ENCODE measurements at places on chromosomes 1 and 21.
A peak's percentile ranks its signal among the peaks of the same experiment; 100 is the strongest.

GRCh38 chr1:180415236-180415848 lies 87.0 kb downstream of the ACBD6 start:
- DNase-seq: no peak

GRCh38 chr1:54904476-54905048 lies 17.6 kb upstream of the DHCR24 start:
- DNase-seq: no peak

GRCh38 chr1:67987046-67987799 lies 63.2 kb downstream of the DIRAS3 start:
- DNase-seq: peak; percentile 2

GRCh38 chr1:226960944-226961765 lies 21.1 kb downstream of the COQ8A start:
- DNase-seq: no peak

GRCh38 chr1:71882226-71882625 lies 400.1 kb downstream of the NEGR1 start:
- DNase-seq: peak; percentile 69

GRCh38 chr1:152546704-152547103 lies 19.9 kb downstream of the LCE3E start:
- DNase-seq: peak; percentile 5

- no peak for DNase-seq
Measured at GRCh38 chr1:88063605-88064004, 620.5 kb upstream of the PKN2 start.

GRCh38 chr1:116075990-116076389 lies 35.2 kb upstream of the MAB21L3 start:
- DNase-seq: no peak

DNA sequence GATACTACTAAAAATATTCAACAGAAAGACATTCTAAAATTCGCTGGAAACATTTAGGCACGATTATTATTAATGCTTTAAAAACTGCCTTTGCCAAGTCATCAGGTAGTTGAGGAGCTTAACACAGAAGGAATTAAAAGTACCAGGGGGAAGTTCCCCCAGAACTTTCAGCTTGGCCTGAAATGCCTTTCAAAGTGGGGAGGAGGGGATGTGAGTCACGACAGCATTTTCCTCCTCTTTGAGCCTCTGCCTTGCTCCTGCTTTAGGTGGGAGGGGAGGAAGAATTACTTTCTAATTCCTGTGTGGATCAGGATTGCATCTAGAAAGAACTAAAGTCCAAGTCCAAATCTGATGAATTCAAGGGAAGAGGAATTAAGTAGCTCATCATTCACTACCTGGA lies 183.7 kb downstream of the CLIC6 start:
- no peak for DNase-seq

GRCh38 chr1:41648844-41649243 lies 164.4 kb upstream of the EDN2 start:
- no peak for DNase-seq

- no peak for DNase-seq
Measured at GRCh38 chr1:26317146-26317545, 612 bp upstream of the CD52 start.

DNA sequence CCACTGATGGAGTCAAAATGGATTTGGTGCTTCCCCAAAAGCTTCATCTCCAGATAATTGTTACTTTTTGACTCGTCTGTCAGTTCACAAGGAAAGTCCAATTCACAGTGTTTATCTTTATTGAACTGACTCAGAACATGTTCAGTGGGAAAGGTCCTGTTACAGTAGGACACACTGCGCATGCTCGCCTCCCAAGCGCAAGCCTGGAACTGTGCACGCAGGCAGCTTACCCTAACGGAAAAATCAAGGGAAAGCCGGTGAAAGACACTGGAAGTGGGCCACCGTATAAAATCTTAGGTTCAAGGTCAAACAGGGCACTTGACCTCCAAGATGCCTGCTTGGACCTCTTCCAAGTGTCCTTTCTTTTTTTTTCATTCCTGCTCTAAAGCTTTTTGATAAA lies 174.6 kb downstream of the USP25 start:
- no peak for DNase-seq

DNA sequence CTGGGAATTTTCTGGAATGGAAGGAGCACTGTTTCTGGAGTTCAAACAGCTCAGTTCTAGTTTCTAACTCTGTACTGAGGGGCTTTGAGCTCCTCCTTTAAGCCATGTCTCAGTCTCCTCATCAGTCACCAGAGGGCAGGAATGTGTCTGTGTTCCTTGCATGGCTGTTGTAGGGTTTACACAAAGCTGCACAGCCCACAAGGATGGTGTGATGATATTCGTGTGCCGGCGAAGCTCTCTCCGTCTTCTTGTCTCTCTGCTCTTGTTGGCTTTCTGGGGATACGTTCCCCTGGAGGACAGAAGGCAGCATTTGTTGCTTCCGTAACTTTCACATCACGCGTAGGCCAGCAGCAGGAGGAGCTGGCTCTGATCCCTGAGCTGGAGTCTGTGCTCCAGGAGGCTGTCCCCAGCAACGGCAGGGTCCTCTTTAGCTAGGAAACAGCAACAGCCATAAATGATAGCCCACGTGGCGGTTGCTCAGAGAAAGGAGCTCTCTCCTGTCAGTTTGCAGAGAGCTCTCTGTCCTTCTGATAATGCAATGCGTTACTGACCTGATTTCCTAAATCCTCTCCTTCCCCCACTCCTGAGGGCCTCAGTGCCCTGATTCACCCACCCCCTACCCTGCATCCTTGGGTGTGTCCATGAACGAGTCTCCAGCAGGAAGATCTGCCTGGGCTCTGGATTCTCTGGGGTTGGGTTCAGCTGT lies 189.2 kb upstream of the VAMP3 start:
- DNase-seq: no peak

DNA sequence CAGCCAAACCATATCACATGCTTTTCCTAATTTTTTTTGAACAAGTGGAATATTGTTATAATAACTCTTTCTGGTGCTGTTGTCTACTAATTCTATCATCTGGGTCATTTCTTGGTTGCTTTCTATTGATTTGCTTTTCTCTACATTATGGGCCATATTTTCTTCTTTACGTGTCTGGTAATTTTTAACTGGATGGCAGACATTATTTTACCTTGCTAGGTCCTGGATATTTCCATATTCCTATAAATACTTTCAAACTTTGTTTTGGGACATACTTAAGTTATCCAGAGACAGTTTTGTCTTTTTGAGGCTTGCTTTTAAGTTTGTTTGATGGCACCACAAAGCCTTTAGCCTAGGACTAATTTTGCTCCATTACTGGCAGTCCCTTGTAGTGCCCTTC lies 11.3 kb downstream of the HS2ST1 start:
- no peak for DNase-seq

DNA sequence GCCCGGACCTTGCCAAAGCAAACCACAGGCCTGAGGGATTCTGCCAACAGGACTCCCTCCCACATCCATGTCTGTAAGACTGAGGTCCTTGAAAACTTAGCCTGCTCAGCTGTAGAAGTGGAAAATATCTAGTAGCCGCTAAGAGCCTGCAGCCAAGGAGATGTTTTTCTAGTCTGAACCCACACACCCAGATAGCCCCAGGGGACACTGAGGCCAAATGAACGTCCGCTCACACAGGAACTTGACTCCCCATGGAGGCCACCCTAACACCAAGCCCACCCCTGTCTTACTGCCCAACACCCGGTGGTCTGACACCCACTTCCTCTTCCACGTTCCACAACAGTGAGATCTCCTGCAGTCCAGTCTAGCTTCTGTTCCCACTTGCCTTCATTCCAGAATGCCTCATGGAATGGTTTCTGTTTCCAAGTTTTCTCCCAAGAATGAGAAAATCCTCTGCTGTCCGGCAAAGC lies 174.8 kb downstream of the PLPP3 start:
- no peak for DNase-seq

- peak; percentile 64 for DNase-seq
Measured at GRCh38 chr1:46747683-46748288, 28.9 kb upstream of the EFCAB14 start.

- DNase-seq: no peak
Measured at GRCh38 chr1:31881688-31882000, 56.5 kb downstream of the PTP4A2 start.

GRCh38 chr1:177256153-177257075 lies 85.7 kb downstream of the BRINP2 start:
- peak; percentile 37 for DNase-seq

DNA sequence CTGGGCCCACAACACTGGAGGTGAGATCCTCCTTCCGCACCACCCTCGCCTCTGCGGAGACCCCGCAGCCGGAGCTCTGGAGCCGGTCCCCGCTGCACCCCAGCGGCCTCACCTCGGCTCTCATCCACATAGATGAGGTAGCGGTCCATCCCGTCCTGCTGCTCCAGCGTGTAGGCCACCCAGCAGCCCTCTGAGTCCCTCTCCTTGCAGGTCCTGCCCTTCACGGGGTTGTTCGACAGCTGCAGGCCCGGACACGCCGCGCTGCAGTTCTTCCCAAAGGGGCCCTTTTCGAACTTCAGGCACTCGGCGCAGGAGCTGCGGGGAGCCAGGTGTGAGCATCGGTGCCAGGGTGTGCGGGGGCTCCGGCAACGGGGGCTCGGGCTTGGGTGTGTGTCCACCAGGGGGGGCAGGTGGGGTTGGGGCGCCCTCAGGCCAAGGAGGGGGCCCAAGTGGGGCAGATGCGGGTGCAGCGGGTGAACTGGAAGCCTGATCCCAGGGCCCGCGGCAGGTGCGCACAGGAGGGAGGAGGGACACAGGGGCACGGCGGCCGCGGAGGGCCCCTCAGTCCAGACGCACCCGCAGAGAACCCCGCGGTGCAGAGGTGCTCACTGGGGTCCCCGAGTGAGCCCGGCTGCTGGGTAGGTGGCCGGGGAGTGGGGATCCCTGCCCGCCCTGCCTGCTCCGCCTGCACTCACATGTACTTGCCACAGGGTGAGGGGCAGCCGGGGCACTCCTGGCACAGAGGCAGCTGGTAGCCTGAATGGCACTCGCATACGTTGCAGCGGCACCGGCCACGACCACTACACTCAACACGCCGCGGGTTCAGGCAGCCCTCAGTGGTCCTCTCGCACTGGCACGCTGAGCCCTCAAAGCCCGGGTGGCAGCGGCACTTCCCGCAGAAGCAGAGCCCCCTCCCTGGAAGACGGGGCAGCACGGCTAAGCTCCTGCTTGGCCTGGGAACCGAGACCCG lies 15.4 kb upstream of the PTTG1IP start:
- DNase-seq: no peak
